ENCODE measurements at places on chromosomes 11 and 22.
A peak's percentile ranks its signal among the peaks of the same experiment; 100 is the strongest.

- DNase-seq: peak; percentile 26
Measured at GRCh38 chr22:44738347-44738715, 14.0 kb upstream of the ARHGAP8 start.

- DNase-seq: no peak
Measured at GRCh38 chr11:32279672-32280071, 155.7 kb downstream of the WT1 start.

DNA sequence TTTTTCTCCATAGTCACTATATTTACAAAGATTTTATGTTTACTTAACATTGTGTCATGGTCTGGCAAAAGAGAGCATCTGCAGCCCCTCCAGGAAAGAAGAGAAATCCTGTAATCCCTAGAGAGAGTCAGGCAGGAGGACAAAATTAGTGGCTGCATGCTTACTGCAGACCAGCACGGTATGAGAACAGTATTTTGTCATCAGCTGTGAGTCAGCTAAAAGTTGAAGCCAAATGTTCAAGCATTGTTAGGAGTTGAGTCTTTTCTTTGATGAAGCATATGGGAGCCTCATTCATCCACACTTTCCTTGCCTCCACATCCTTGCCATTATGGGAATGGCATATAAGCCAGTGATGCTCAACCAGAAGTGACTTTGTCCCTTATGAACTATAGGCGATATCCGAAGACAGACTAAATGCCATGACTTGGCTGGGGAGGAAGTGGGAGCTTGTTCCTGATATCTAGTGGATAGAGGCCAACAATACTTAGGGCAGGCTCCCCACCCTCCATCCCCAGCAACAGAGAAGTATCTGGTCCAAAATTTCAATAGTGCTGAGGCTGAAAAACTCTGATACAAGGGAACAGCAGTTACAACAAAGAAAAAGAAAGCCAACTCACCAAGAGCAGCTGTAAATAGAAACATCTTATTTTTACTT, 112.0 kb upstream of the OR5AK2 start:
- peak; percentile 1 for DNase-seq

GRCh38 chr11:76623171-76623883, 47.2 kb downstream of the LRRC32 start:
- DNase-seq: peak; percentile 83

- no peak for DNase-seq
Measured at GRCh38 chr11:111297696-111298095, 650 bp upstream of the POU2AF3 start.

- no peak for DNase-seq
Measured at GRCh38 chr11:64287676-64288352, 2.2 kb downstream of the GPR137 start.

- peak; percentile 7 for DNase-seq
Measured at GRCh38 chr11:116641561-116642045, 131.2 kb downstream of the BUD13 start.

DNA sequence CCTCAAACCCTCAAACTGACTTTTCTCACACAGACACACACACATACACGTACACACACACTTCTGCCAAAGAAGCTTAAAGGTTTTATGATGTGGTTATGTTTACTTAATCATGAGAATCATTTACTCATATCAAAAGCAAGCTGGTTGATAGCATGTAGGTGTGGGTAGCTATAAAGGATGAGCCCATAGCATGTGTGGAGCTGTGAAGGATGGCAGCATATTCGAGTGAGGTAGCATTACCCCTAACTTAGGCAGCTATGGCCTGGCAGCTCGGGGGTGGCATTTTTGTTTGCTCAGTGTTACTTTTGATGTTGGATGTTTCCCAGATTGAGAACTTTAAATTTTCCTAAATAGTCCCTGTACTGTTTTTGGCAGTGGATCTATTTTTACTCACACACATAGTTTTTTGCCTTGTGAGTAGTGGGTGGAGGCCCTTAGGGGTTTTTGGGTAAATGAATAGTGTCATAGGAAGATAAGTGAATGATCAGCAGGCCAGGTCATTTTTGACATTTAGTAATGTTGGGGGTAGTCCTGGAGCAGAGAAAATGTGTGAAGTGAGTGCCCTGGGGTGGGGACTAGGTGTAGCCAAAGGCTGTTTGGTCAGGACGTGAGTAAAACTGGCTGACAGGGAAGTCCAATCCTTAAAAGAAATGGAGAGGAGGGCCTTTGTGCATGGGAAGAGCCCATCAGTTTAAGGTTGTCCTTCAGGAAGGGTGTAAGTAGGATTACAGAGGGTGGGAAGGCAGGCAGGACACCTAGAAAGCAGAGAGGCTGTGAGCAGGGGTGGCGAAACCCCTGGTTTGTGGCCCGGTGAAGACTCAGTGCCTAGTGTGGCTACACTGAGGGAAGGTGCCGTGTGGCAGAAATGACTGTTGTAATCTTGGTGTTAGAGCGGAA, 7.1 kb downstream of the YWHAH start:
- no peak for DNase-seq

GRCh38 chr22:47783433-47784366, 1021.2 kb downstream of the TBC1D22A start:
- no peak for DNase-seq

DNA sequence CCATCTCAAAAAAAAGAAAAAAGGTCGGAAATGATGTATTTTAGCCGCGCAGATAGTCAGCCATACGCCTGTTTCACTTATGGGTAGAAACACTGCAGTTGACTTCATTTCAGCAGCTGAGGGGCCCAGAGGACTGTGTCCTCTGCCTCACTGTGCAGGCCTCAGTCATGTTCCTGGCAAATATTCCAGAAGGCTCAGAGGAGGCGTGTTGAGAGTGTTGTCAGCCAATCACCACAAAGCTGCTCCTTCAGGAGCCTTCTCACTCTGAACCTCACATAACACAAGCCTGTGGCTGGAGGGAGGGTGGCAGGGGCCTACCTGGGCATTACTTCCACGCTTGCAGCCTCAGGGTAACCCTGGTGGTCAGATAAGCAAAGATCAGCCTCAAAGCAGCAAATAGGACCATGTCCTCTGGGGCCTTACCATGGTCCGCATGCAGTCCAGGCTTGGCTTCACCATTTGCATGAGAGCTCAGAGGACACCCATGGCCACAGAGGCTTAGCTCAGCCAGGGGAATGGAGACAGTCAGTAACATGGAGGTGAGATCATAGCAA, 17.3 kb upstream of the TREH start:
- DNase-seq: no peak
